Bronchus fibroblast of lung (primary cell): ENCODE measurements at places on chromosomes 1 and 21. TPM values are rescaled to one million over a fixed set of nuclear protein-coding genes. Genes with fewer than 3 reads are reported as not detected.

The TPTE gene
- total RNA-seq, result not detected in 2 replicates

The OR2L3 gene
- total RNA-seq, result not detected in 2 replicates

The SPRR2F gene
- total RNA-seq, result not detected in 2 replicates

The CHI3L2 gene
- 1.5 TPM in 1 of 2 replicates, not detected in the other for total RNA-seq

The CXADR gene
- 2.1 and 2.4 TPM in 2 replicates for total RNA-seq

The TFF2 gene
- total RNA-seq, result not detected in 2 replicates

The PCP4 gene
- total RNA-seq, result not detected in 2 replicates
